Mucosa of descending colon (tissue), 3 donors: ENCODE measurements at places on chromosomes 16 and 17. TPM values are rescaled to one million over a fixed set of nuclear protein-coding genes. Genes with fewer than 3 reads are reported as not detected.

GRCh38 chr17:63419949-63420867 lies 25.9 kb downstream of the CYB561 start:
- no peak for DNase-seq

GRCh38 chr16:89358030-89359005 lies 132.0 kb downstream of the ANKRD11 start:
- no peak for DNase-seq

The SLC38A10 gene
- total RNA-seq = 95.3 TPM

The TNFRSF17 gene
- 3.3 TPM for total RNA-seq

The OTOP2 gene
- 135 TPM for total RNA-seq
